ENCODE measurements at places on chromosomes 16 and 17.

DNA sequence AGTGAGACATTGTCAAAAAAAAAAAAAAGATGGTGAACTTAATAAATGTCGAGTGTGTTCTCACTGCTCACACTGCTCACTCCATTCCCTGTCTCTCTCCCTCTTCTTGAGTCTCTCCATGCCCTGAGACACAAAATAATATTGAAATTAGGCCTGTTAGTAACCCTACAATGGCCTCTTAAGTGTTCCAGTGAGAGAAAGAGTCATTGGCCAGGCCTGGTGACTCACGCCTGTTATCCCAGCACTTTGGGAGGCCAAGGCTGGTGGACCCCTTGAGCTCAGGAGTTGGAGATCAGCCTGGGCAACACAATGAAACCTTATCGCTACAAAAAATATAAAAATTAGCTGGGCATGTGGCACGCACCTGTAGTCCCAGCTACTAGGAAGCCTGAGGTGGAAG is 16.2 kb upstream of the CSF3 start:
- no peak for ATAC-seq

- ATAC-seq = no peak
Measured at GRCh38 chr17:68621065-68621464, 19.9 kb upstream of the FAM20A start.

GRCh38 chr17:74785096-74785980 is 9.2 kb upstream of the NAT9 start:
- ATAC-seq = no peak

DNA sequence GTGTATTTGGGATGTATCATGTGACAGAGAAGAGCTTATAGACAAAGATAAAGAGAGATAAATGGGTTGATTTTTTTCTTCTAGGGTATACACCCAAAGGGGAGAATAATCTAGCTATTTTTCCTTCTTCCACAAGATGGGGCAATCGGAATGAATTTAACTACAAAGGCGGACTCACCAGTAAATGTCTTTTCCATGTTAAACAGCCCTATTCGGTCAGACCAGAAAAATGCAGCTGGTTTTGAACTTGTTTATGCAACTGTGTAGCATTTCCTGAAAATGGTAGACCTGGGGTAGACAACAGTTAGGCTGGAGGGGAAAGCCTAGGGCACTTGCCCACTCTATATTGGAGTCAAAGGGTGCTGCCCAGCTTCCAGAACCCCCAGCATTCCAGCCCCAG is 477.1 kb downstream of the TOX3 start:
- no peak for ATAC-seq

- ATAC-seq = no peak
Measured at GRCh38 chr16:8961811-8962390, 1.8 kb downstream of the USP7 start.

- peak; percentile 30 for ATAC-seq
Measured at GRCh38 chr16:89357055-89357816, 133.1 kb downstream of the ANKRD11 start.

DNA sequence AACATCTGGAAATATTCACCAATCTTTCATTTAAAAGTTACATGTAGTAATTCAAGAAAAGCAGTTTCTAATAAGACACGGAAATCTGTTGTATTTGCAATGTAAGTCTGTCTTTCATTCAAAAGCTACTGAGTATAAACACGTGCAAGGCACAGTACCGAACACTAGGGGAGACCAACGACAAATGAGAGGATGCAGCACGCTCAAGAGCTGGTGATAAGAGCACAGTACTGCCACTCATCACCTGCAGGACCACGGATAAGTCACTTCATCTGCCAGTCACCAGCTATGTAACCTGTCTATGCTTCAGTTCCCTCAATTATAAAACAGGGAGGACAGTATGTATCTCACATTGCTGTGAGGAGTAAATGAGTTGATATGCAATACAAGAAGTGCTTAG is 67.1 kb downstream of the CLEC18A start:
- ATAC-seq = peak; percentile 81

DNA sequence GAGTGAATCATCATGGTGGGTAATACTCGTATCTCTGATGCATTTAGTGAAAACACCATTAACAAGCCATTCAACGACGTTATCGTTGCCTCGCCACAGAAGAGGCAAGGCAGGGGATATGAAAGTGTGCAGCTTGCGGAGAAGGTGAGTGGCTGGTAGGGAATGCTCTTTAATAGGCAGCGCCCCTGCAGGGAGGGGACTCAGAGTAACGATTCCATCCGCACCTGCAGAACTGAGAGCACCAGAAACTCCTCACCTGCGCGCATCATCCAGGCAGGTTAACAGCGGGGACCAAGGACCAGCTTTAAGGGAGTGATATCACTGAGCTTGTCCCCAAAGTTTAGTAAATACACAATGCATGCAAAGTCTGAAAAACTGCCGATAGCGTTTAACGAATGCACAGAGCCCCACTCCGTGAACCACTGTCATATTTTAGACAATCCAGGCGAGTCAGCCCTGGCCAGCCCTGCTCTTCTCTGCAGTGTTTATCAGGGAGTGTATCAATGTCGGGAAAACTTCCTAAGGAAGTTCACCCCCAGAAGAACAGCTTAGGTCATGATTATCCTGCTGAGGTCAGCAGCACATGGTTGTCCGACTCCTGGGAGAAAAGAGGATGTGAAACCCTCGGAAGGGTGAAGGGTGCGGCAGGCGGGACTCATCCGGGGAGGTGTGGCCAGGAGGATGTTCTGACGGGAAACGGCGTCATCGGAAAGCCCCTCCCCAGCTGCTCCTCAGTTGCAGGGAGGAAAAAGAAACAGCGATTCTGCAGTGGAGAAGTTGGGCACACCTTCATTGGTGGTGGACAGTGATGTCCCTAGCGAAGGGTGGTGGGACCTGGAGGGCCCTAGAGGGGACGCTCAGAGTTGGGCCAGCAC is 68.5 kb upstream of the DNAH17 start:
- ATAC-seq = peak; percentile 69

GRCh38 chr16:76373998-76374397 is 96.8 kb downstream of the CNTNAP4 start:
- no peak for ATAC-seq

GRCh38 chr17:68315930-68316329 is 24.6 kb downstream of the ARSG start:
- no peak for ATAC-seq

DNA sequence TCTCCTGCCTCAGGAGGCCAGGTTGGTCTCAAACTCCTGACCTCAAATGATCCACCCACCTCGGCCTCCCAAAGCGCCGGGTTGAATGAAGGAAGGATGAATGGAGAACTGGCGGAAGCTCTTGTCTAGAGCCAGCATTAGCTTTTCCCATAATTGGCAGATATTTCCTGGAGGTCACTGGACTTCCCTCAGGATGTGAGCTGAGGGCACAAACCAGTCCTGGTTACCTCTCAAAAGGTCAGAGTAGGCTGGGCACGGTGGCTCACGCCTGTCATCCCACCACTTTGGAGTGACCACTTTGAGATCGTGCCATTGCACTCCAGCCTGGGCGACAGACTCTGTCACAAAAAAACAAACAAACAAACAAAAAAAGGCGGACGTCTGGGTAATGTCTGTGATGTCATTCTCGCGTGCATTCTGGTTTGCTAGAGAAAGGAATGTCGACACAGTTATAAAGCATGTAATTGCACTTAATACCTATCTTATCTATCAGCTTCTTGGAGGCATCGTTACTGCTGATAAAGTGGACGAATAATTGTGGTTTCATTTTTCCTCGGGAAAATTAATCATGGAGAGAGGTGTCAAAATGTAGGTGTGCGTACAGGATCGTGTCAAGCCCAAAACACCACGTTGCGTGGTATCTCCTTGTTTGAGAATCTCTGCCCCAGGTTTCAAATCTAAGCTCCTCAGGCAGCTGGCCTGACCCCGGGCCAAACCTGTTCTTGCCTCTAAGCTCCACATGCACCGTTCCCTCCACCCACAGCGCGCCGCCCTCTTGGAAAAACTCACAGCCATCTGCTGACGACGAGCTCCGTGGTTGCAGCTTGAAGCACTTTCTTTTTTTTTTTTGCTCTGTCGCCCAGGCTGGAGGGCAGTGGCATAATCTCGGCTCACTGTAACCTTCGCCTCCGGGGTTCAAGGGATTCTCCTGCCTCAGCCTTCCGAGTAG is 6.4 kb upstream of the CRK start:
- ATAC-seq = no peak

DNA sequence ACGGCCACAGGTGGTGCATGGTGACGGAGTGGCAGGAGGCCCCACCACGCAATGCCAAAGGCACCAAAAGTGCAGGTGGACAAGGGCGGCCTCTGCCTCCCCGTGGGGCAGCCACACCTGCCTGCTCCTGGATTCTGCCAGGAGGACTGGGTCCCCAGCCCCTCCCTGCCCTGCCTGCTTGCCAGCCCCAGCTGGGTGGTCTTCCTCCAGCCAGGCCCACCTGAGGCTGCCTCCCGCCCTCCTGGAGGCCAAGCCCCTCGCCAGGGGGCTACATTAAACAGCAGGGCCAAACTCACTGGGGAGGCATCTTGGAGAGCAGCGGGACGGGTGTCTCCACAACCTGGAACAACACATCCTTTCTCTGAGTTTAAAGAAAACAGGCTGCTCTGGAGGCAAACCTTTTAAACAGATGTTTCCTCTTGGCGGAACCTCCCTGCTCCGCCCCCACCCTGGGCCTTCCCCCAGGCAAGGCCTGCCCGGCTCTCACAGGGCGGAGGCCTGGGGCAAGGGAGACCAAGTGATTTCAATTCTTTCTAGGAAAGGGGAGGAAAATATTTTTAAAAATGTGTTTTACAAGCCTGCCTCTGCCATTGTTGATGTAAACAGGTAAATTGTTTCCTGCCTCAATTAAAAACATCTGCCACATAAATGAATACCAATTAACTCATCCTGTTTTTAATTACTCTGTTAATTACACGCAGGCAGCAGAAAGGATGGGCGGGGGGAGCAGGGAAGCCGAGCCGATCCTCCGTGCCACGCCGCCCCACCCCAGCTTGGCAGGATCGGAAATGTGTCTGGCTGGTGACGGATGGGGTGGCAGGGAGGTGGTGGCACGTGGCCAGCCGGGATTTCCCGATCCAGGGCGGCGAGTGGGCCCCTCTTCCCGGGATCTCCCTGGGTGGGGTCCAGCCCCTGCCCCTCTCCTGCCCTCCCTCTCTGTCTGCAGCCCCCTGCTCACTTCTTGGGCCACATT is 54.4 kb upstream of the PABPN1L start:
- peak; percentile 38 for ATAC-seq

DNA sequence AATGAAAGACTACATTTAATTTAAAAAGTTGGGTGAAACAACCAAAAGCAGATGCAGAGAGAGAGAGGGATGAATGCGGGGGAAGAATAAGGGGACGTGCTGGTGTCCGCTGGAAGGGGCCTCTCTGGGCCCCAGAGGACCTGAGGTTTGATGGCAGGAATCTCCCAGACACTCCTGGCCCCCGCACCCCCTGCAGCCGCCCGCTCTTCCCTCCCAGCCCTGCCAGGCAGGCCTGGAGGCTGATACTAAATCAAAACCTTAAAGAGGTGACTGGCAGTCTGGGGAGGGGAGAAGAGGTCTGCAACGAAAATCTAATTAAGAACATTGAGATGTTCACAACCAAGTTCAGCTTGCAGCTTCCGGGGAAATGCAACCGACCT is 2.4 kb downstream of the FOXL1 start:
- no peak for ATAC-seq

DNA sequence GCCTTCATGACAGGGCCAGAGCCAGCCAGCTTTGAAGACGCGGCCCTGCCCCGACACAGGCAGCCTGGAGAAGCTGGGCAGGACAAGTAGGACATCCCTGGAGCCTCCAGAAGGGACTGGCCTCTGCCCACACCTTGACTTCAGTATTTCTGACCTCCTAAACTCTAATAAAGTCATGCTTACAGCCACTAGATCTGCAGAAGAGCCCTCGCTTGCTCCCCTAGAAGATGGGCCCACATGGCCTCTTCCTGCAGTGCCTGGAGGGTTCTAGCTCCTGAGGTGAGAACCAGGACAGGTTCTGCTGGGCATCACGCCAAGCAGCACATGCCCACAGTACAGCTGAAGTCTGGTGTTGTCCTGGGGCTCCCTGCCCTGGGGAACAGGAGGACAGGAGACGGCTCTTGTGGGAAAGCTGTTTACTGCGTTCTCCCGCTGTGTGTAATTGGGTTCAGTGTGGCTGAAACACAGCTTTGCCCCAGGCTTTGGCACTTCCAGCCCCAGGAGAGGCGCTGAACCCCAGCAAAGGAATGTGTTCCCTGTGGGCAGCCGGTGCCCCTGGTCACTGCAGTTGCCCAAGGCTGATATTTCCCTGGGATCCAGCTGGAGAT is 2.6 kb downstream of the APRT start:
- ATAC-seq = no peak

DNA sequence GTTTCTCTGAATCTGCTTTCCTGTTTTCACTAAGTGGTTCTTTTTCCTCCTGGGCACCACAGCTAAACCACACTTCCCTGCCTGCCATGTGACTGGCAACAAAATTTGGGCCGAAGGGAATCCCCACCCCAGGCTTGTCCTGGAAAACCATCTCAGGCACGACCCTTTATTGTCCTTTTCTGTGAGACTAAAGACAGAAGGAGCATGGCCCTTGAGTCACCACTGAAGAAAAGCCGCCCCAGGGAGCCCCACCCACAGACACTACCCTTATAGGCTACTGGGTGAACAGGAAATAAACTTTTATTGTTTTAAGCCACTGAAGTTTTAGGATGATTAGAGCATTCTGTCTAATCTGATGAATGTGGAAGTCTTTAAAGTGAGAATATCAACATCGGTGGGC is 88.6 kb upstream of the BRD7 start:
- peak; percentile 85 for ATAC-seq

DNA sequence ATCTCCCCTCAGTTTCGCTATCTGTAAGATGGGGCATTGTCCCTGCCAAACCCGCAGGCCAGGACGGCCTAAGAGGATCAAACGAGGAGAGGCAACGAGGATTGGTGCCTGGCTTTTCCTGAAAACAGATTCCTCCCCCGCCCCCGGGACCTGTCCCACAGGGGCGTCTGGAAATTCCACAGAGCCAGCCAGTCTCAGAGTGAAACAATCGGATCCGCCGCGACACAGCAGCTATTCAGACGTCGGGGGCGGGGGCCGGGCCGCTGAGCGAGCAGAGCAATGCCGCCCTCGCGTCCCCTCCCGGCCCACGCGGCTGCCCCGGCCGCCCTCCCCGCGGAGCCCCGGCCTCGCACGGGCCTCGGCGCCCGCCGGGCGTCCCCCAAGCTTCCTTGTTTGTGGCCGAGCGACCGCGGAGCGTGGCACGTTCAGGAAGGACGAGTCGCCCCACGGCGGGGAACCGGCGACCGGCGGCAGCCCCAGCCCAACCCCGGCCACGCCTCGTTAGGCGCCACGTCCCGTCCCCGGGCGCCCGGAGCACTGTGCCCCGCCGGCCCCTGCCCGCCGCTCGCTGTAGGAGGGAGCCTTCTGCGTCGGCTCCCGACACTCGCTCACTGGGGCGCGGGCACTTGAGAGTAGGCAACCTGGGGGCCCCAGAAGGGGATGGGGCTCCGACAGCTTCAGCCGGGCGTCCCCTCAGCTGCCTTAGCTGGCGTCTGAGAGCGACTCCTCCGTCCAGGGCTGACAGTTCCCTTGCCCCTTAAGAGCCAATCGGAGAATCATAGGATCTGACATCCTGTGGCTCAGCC is 29.6 kb upstream of the PHOSPHO1 start:
- ATAC-seq = peak; percentile 77

- ATAC-seq = no peak
Measured at GRCh38 chr16:23160574-23160973, 11.3 kb upstream of the USP31 start.

GRCh38 chr17:60792250-60792898 is 114.7 kb downstream of the BCAS3 start:
- ATAC-seq = no peak

Measured in esophagus mucosa (tissue), 1 donor.